Right cardiac atrium (tissue), 5 donors: ENCODE measurements at places on chromosomes 3 and 15.

GRCh38 chr3:170699158-170700053, 113.5 kb upstream of the SLC7A14 start:
- DNase-seq: no peak

GRCh38 chr15:80953953-80954778, 35.5 kb downstream of the MESD start:
- no peak for DNase-seq

- no peak for DNase-seq
Measured at GRCh38 chr3:128491941-128492670, 895 bp downstream of the GATA2 start.

DNA sequence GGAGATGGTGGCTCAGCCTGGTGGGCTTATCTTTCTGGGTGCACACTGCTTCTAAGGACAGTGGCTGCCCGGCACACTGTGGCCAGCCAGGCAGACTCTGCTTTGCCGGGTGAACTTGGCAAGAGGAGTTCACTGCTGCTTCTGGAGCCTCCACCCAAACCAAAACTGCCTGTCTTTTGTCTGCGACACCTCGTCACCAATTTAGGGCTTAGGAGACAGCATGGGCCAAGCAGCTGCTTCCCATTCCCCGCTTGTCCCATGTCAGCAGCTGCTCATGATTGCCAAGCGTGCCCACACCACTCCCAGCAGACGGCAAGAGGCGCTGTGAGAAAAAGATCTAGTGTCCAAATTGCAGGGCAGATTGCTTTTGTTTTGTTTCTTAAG, 57.3 kb downstream of the LSM3 start:
- DNase-seq: peak; percentile 78

DNA sequence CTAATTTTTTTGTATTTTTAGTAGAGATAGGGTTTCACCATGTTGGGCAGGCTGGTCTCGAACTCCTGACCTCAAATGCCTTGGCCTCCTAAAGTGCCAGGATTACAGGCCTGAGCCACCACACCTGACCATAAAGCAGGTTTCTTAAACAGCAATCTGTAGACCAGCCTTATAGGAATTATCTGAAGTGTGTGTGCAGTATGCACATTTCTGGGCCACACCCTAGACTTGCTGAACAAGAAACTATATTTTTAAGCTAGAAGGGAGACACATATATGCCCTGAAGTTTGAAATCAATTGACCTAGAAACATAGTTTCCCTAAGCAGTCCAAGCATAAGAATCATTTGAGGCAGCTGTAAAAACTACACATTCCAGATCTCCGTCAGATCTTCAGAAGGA, 805.7 kb downstream of the TUSC7 start:
- no peak for DNase-seq

DNA sequence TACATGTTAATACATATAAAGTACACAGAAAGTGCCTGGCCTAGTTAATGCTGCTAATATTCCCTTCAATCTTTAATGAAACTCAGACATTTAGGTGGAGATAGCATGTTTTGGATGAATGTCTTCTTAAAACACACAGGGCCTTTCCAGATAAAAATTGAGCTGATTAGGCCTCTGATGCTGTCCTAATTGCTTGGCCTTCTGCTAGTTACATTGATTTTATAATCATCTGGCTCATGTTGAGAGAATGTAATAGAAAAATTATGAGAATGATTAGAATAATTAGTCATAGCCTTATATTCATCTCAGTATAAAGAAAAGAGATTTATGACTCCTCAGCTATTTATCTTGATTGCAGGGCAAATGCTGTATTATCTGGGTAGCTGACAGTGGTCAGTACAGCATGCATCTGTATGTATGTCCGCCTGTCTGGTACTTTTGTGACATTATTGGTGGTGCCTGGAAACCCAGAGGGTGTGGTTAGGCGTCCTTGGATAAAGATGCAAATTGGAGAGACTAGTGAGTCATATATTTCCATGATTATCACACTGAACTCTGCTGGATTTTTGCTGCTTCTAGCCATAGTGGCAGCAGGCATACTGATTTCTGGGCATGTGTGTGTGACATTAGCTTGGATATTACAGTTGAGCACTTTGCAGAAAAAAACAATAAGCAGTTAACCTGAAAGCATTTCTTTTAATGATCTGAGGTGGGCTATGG, 120.8 kb downstream of the FEZF2 start:
- DNase-seq: no peak

GRCh38 chr3:114698146-114699105, 404.6 kb downstream of the TIGIT start:
- DNase-seq: no peak

GRCh38 chr15:29352402-29352801, 82.8 kb upstream of the NSMCE3 start:
- no peak for DNase-seq

- peak; percentile 60 for DNase-seq
Measured at GRCh38 chr3:157872902-157873301, 233.3 kb downstream of the SHOX2 start.

DNA sequence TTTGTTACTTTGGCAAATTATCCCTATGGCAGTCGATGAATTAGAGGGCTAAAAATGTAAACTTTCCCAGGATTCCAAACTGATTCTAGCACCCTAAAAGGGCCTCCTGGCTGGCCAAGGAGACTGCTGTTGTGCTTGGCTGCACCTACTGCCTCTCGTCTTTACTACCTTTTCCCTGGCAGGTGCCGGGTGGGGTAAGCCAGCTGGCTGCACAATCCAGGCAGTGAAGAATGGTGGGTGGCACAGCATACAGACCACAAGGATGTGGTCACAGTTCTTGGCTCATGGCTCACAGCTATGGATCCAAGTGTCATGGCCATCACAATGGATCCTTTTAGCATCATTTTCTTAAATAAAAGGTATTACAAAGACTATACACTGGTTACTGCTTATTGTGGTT, 20.7 kb upstream of the SLC25A26 start:
- DNase-seq: no peak

GRCh38 chr3:68771681-68772080, 160.7 kb downstream of the TAFA4 start:
- no peak for DNase-seq

- no peak for DNase-seq
Measured at GRCh38 chr3:186705882-186706780, 11.0 kb upstream of the KNG1 start.

GRCh38 chr3:133361011-133361410, 38.8 kb upstream of the BFSP2 start:
- DNase-seq: no peak

DNA sequence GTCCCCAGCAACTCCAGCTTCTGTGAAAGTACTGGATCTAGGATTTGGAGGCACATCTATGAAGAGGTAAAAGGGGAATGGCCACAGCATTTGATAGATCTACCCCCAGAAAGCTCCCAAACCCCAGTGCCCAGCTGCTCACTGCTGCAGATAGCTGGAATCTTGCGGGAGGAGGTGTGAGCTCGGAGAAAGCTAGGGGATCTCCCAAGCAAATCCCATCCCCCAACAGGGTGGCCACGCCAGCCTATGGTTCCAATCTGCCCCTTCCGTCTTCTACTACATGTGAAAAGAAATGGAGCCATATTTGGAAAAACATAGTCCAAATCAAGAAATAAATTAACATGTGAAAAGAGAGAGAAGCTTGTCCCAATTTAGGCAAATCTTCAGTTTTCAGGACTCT, 42.0 kb downstream of the SEMA5B start:
- no peak for DNase-seq

DNA sequence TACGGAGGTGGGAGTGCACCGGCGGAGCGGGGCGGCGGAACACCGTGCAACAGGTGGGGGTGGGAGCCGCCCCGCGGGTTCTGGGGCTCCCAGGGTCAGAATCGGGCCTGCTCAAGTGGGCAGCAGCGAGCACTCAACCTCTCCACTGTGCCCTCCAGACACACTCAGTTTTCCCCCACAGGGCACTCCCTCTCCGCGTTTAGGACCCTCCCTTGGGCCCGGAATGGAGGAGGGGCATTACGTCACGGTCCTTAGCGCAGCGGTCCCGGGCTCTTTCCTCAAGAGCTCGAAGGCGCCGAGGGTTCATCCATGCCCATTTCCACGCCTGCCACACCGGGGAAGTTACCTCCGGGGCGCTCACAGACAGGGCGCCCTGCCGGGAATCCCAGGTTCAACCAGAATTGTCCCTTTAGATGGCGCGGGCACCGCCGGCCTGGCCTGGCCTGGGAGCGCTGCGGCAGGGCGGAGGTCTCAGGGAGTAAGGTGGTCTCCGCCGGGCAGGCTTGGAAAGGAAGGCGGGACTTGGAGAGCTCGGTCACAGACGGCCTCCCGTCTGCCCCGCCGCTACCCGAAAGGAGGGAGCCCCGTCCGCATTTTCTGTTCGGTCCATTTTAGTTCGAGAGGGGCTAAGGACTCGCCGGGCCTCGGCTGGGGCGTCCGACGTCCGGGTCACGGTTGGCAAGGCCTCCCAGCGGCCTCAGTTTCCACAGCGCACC, 5.1 kb downstream of the RNU6-1 start:
- no peak for DNase-seq

- DNase-seq: no peak
Measured at GRCh38 chr15:72271221-72271620, 1.1 kb downstream of the PARP6 start.

DNA sequence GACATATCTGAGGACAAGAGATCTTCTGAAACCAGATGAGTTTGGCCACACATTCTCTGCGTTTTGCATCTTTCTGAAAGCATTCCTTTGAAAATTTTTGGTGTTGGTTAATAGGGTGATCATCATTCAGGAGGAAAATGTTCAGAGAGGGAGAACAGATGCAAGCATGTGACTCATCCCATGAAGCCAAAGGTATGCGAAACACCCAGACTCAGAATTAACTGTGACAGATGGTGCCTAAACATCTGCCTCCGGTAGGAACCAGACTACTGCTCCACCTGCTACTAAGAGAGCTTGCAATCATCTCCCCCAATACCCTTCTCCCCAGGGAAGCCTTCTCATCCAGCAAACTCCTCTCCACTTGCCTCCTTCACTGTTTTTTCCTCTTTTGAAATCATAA, 46.2 kb downstream of the TRIM69 start:
- no peak for DNase-seq

- no peak for DNase-seq
Measured at GRCh38 chr3:2334921-2335320, 236.3 kb downstream of the CNTN4 start.

- no peak for DNase-seq
Measured at GRCh38 chr3:25495304-25495703, 67.2 kb downstream of the RARB start.

DNA sequence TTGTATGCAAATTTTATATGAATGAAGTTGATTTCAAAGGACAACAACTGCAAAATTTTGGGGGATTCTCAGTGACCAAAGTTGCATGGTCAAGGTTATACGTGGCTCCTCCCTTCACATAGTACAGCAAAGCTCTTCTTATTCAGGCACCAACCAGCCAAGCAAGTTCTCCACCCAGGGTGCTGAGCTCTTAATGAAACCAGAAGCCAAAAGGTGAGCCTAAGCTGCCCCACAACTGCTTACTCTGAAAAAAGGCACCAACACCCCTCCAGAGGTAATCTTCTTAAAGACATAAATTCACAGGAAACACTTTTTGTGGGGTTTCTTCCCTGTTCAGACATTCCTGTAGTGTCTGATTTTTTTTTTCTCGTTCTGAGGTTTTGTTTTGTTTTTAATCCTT, 106.1 kb upstream of the GMNC start:
- no peak for DNase-seq

DNA sequence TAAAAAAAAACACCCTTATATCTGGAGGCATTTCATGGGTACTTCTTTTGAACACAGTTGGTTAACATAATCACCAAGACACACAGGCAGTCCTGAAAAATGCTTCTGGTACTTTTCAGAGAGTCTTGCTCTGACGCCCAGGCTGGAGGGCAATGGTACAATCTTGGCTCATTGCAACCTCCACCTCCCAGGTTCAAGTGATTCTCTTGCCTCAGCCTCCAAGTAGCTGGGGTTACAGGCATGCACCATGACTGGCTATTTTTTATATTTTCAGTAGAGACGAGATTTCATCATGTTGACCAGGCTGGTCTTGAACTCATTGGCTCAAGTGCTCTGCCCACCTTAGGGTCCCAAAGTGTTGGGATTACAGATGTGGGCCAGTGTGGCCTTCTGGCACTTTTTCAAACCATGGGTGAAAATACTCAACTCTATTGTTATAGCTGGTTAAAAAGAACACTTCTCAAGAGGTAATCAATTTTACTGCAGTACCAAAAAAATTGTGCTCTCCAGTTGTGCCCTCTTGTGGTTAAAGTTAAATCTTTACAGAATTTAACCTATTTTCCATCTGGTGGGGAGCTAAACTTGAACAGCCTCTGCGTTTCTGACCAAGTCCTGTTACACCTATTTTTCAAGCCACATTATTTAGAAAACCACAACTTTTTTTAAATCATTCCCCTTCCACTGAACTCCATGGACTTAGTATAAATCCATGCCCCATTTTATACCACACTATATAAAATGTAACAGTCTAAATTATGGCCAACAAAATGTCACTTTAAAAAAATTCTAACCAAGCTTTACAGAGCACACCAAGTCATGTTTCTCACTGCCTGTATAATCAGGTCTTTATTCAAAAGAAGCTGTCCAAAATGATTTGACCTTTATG, 1.2 kb upstream of the SNAPC5 start:
- DNase-seq: no peak

DNA sequence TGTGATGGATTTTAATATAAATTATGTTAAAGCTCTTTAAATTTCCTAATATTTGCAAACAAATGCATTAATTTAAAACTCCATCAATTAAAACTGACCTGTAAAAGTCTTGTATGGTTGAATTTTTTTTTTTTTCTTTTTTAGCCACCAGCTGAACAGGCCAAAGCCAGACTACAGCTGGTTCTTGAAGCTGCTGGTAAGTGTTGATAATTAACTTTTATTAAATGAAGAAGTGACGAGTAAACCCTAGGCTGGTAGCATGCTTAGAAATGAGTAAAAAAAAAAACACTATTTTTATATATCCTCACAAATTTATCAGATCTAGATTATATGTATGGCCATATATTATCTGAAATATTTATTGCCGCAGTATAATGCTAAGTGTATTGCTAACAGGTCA, 216.3 kb upstream of the MLF1 start:
- no peak for DNase-seq

- peak; percentile 81 for DNase-seq
Measured at GRCh38 chr15:57595011-57595866, 3.5 kb downstream of the MYZAP start.

DNA sequence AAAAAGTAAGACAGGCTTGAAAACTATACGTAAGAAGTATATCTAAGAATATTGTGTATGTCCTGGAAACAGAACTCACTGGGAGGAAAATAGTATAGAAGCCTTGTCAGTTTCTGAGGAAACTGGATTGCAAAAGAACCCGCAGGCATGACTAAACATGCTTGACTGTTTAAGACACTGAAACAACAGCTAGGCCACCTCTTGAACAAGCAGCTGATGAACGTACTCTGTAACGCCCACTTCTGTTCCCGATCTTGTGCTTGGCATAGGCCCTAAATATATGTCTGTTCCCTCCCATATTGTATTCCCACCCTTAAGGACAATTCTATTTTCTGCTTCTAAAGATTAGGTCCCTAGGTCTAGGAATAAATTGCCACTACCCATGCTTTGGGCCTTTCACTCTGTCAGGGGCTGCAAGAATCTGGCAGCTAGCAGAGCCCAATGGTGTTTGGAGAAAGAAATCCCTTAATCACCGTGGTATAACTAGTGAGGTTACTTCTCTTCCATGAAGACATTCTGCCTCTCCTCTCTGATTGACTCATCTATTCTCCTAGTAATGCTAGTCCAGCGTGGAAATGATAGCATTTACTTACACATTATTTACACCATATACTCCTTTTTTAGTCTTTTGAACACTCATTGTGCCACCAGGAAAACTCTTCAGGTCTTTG, 46.2 kb downstream of the CD200 start:
- no peak for DNase-seq

GRCh38 chr3:110654843-110655502, 416.6 kb upstream of the NECTIN3 start:
- DNase-seq: no peak
